ENCODE measurements at places on chromosomes 4 and X. TPM values are rescaled to one million over a fixed set of nuclear protein-coding genes. Genes with fewer than 3 reads are reported as not detected.
A peak's percentile ranks its signal among the peaks of the same experiment; 100 is the strongest.

GIMD1 gene
- not detected for total RNA-seq

TMPRSS11B gene
- total RNA-seq, result not detected

NKX3-2 gene
- total RNA-seq, result 0.08 TPM

TCEANC gene
- 2.3 TPM for total RNA-seq

NWD2 gene
- under 0.01 TPM for total RNA-seq

NDNF gene
- 0.41 TPM for total RNA-seq

EXOC1L gene
- total RNA-seq, result not detected

GAGE2A gene
- not detected for total RNA-seq

UCP1 gene
- not detected for total RNA-seq

HSFX2 gene
- total RNA-seq, result not detected

ARSJ gene
- 2.4 TPM for total RNA-seq

- H3K4me1 ChIP-seq, result no peaks in the 10 kb centered on the region
- no peak overlapping the region for H3K4me3 ChIP-seq
- no peaks in the 10 kb centered on the region for H3K36me3 ChIP-seq
- H3K27ac ChIP-seq, result no peak overlapping the region
Observed at GRCh38 chr4:17366496-17366895, 145.4 kb downstream of the QDPR start.

DNA sequence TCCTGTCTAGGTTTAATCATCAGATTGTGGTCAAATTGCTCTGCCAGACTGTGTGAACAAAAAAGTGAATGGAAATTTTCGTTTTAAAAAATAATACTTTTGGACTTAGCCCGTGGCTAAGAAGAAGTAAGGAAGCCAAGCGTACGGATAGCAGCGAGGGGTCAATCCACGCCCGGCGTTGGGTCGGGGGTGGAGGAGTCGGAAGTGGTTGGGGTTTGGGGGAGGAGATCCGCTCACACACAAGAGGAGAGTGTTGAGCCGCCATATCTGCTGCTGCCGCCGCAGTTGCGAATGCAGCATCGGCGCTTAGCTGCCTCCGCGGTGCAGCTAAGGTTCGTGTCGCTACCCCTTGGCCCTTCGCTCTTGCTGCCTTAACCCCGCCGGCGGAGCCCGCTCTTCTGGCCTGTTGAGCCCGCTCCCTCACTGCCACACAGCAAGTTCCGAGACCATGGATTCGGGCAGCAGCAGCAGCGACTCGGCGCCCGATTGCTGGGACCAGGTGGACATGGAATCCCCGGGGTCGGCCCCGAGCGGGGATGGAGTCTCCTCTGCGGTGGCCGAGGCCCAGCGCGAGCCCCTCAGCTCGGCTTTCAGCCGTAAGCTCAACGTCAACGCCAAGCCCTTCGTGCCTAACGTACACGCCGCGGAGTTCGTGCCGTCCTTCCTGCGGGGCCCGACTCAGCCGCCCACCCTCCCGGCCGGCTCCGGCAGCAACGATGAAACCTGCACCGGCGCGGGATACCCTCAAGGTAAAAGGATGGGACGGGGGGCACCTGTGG, at the start of gene GSPT2:
GSPT2 (plus strand) TSS at position 264 of the 779 bp plus-strand sequence; CDS start at position 449, 185 bp downstream.
- peak within 1 kb of the TSS; percentile 20 for H3K27ac ChIP-seq
- no peaks in the 10 kb centered on the region for H3K4me1 ChIP-seq
- no peaks in the 10 kb centered on the region for H3K27me3 ChIP-seq
- H3K36me3 ChIP-seq, result no peaks in the 10 kb centered on the region

DNA sequence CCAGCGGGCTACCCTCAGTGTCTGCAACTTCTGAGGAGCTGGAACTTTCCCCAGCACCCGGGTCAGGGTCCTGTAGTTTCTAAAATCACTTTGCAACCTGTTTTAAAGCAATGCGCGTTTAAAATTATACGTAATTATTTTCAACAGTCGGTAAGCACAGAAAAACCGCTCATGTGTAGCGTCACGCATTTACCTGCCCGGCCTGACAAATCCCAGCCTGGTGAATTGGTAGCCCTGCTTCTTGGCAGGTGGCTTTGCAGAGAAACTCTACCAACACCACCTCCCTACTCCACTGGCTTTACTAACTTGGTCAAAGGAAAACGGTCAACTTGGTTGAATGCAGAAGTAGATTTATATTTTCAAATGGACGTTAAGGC, 640 bp downstream of the BANK1 start:
- H3K27me3 ChIP-seq, result no peaks in the 10 kb centered on the region
- H3K4me3 ChIP-seq, result peak overlapping the region; percentile 42
- DNase-seq, result no peak
- H3K4me1 ChIP-seq, result no peaks in the 10 kb centered on the region
- peak overlapping the region; percentile 14 for H3K27ac ChIP-seq

DNA sequence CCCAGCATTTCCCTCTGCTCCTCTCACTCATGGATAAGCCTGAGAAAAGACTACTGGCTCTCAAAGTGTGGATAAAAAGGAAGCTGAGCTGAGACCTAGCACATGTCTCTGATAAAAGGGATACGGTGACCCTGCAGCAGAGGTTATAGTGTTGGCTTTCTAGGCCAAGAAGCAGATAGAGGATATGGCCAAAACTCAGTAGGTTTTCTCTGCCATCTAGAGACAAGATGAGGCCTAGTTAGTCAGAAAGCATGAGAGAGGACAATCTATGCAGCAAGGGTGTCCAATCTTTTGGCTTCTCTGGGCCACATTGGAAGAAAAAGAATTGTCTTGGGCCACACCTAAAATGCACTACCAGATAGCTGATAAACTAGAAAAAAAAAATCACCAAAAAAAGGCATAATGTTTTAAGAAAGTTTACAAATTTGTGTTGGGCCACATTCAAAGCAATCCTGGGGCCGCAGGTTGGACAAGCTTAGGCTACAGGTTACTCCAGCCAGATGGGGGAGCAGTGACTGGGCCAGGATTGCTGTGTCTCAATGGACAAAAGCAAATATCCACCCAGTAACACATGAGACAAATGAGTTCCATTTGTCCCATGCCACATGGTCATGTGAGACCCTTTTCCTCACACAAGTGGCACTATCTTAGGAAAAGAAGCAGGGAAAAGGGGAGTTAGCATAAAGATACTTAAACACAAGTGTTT, 411.4 kb downstream of the INPP4B start:
- no peaks in the 10 kb centered on the region for H3K36me3 ChIP-seq
- H3K4me3 ChIP-seq, result no peak overlapping the region
- H3K4me1 ChIP-seq, result no peaks in the 10 kb centered on the region
- H3K27ac ChIP-seq, result no peak overlapping the region
- no peak for DNase-seq
- H3K27me3 ChIP-seq, result no peaks in the 10 kb centered on the region

DNA sequence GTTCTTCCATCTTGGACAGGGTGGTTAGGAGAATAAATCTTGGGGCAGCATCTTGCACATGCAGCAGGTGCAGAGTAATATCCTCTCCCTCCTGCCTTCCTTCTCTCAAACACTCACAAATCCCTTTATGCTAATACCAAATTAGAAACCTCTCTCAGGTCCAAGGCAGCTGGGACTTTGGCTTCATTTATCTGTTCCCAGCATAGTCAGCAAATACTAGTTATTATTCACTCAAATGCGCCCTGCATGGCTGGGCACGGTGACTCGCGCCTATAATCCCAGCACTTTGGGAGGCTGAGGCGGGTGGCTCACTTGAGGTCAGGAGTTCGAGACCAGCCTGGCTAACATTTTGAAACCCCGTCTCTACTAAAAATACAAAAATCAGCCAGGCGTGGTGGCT, 156.0 kb upstream of the GALNT7 start:
- H3K4me3 ChIP-seq, result no peak overlapping the region
- no peak overlapping the region for H3K27ac ChIP-seq
- no peak for DNase-seq
- H3K4me1 ChIP-seq, result no peaks in the 10 kb centered on the region
- H3K36me3 ChIP-seq, result no peaks in the 10 kb centered on the region

- peaks cover 5% of the 10 kb centered on the region for H3K27me3 ChIP-seq
- no peak for DNase-seq
- H3K4me1 ChIP-seq, result no peaks in the 10 kb centered on the region
- H3K27ac ChIP-seq, result no peak overlapping the region
- H3K36me3 ChIP-seq, result no peaks in the 10 kb centered on the region
Observed at GRCh38 chrX:50072110-50072509, 128.7 kb downstream of the AKAP4 start.

DNA sequence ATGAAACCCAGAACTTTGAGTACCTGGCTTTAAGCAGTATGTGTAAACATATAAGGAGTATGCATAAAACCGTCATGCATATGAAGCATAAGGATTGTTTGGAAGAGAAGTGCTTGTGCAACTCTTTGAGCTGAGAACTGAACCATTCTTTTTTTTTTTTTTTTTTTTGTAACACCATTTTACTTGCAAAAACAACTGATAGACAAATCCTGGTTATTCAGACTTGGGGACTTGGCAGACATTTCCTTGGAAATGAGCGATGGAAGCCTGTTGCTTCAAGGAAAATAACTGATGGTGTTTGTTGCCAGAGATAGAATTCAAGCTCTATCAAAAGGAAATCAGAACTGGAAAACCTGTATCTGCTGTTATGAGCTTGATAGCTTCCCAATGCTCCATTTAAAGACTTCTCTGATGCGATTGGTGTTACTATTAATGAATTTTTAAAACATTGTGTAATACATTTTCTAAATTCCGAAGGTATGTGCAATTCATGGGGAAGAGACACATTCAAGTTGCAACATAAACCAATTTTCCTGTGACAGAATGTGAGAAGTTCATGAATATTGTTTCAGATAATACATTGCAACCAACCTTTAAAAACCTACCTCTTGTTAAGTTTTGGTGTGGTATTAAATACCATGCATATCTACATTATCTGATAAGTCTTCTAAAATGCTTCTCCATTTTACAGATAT, 47.0 kb upstream of the FAT1 start:
- no peaks in the 10 kb centered on the region for H3K4me1 ChIP-seq
- H3K4me3 ChIP-seq, result no peak overlapping the region
- H3K36me3 ChIP-seq, result no peaks in the 10 kb centered on the region
- DNase-seq, result no peak
- H3K27me3 ChIP-seq, result no peaks in the 10 kb centered on the region
- no peak overlapping the region for H3K27ac ChIP-seq

DNA sequence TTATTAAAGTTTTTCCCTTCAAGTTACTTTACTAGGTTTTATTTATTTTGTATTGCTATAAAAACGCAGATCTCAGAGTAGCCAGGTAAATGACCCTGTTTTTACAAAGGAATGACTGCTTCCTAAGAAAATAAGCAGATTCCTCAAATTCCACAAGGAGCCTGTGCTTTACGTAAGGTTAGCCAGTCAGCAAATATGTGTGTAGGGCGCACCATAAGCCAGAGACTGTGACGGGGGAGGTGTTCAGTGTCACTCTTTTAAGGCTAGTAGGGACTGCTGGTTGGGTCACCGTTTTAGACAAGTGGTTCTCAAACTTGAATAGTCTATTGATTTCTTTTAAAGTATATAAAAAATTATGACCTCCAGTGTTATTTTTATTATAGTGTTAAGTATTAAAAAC, 119.9 kb downstream of the ANK2 start:
- no peaks in the 10 kb centered on the region for H3K27me3 ChIP-seq
- H3K36me3 ChIP-seq, result no peaks in the 10 kb centered on the region
- DNase-seq, result no peak
- no peaks in the 10 kb centered on the region for H3K4me1 ChIP-seq

- no peak for DNase-seq
- no peaks in the 10 kb centered on the region for H3K27me3 ChIP-seq
- H3K4me1 ChIP-seq, result no peaks in the 10 kb centered on the region
- H3K27ac ChIP-seq, result no peak overlapping the region
- no peaks in the 10 kb centered on the region for H3K36me3 ChIP-seq
Observed at GRCh38 chr4:21512353-21512752, 436.2 kb downstream of the KCNIP4 start.

DNA sequence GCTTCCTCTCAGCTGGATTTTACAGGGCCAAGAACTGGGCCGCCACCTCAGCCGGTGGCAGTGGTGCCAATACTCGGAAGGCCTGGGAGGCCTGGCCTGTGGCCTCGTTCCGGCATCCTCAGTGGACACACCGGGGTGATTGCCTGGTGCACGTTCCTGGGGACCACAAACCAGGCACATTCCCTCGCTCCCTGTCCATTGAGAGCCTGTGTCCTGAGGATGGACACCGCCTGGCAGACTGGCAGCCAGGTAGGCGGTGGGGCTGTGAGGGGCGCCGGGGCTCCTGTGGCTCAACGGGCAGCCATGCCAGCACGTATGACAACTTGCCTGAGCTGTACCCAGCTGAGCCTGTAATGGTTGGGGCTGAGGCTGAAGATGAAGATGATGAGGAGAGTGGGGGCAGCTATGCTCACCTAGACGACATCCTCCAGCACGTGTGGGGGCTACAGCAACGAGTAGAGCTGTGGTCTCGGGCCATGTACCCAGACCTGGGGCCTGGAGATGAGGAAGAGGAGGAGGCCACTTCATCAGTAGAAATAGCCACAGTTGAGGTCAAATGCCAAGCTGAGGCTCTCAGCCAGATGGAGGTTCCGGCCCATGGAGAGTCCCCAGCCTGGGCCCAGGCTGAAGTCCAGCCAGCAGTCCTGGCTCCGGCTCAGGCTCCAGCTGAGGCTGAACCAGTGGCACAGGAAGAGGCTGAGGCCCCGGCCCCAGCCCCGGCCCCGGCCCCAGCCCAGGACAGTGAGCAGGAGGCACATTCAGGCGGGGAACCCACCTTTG, 70.4 kb downstream of the STARD8 start:
- no peak overlapping the region for H3K4me3 ChIP-seq
- DNase-seq, result no peak
- H3K4me1 ChIP-seq, result no peaks in the 10 kb centered on the region
- no peak overlapping the region for H3K27ac ChIP-seq
- H3K36me3 ChIP-seq, result no peaks in the 10 kb centered on the region

GRCh38 chr4:173499658-173500535, 30.1 kb downstream of the HAND2 start:
- H3K4me1 ChIP-seq, result no peaks in the 10 kb centered on the region
- no peaks in the 10 kb centered on the region for H3K27me3 ChIP-seq
- H3K27ac ChIP-seq, result no peak overlapping the region
- no peak overlapping the region for H3K4me3 ChIP-seq

- no peaks in the 10 kb centered on the region for H3K4me1 ChIP-seq
- no peak for DNase-seq
- H3K27ac ChIP-seq, result no peak overlapping the region
- H3K27me3 ChIP-seq, result no peaks in the 10 kb centered on the region
- no peaks in the 10 kb centered on the region for H3K36me3 ChIP-seq
Observed at GRCh38 chr4:3415471-3416141, 26.2 kb upstream of the HGFAC start.

- no peaks in the 10 kb centered on the region for H3K27me3 ChIP-seq
- no peak overlapping the region for H3K27ac ChIP-seq
- no peak for DNase-seq
- no peaks in the 10 kb centered on the region for H3K36me3 ChIP-seq
- H3K4me3 ChIP-seq, result no peak overlapping the region
- no peaks in the 10 kb centered on the region for H3K4me1 ChIP-seq
Observed at GRCh38 chr4:45477311-45477733, 646.5 kb downstream of the GABRG1 start.

- H3K36me3 ChIP-seq, result no peaks in the 10 kb centered on the region
- H3K4me1 ChIP-seq, result no peaks in the 10 kb centered on the region
- H3K27me3 ChIP-seq, result no peaks in the 10 kb centered on the region
Observed at GRCh38 chr4:166012129-166013030, 139.3 kb downstream of the TLL1 start.

DNA sequence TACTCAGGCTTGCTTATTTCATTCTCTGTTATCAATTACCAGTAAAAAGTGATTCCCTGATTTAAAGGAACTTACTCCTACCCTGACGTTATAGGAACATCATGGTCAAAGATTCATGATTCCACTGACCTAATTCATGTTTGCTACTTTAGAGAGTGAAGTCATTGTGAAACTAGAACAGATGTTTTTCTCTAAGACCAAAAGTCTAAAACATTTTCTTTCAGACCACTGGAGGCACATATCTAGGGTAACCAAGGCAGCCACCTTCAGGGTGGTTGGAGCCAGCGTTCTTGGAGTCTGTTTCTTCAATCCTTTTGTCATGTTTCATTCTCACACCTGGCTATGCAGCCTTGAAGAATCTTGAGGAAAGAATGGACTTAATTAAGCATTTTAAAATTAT, 77.8 kb downstream of the GALNTL6 start:
- no peak overlapping the region for H3K27ac ChIP-seq
- H3K36me3 ChIP-seq, result no peaks in the 10 kb centered on the region
- no peaks in the 10 kb centered on the region for H3K4me1 ChIP-seq
- no peak for DNase-seq
- H3K4me3 ChIP-seq, result no peak overlapping the region
